Activated CD4-positive, alpha-beta T cell treated with anti-CD3 and anti-CD28 coated beads, Interleukin-2, amount 10 ng/mL, durations not matched to agents 24 days and 14 days (primary cell): ENCODE measurements at places on chromosomes 11 and 22. TPM values are rescaled to one million over a fixed set of nuclear protein-coding genes. Genes with fewer than 3 reads are reported as not detected.

DNA sequence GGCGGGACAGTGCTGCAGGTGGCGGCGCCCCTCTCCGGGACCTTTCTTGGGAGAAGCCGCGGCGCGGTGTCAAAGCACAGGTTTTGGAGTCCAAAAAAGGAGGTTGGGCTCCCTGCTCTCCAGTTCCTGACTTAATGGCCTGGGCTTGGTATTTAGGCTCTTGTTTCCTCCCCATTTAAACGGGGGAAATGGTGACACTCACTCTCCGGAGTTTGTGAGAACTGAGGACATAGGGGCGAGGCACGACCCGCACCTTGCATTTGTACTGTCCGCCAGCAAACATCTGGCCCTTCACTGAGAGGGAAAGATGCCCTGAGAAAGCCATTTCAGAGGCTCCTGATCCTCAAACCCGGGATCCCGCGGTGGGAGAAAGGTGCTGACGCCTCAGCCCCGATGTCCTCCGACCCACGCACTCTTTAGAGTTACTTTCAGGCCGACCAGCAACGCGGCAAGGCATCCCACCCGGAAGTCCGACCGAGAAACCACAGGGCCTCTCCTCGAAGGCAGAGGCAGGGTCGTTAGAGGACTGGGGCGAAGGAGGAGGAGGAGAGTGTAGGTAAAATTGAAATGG, 2.9 kb upstream of the WDR74 start:
- H3K27ac ChIP-seq, result no peak overlapping the region
- no peaks in the 10 kb centered on the region for H3K27me3 ChIP-seq
- DNase-seq, result peak; percentile 84
- peaks cover 14% of the 10 kb centered on the region for H3K36me3 ChIP-seq
- H3K4me1 ChIP-seq, result peaks cover 24% of the 10 kb centered on the region

Gene VSIG2
- total RNA-seq, result 0.23 TPM in 1 of 2 replicates, not detected in the other

GRCh38 chr11:16984229-16984628, 30.0 kb downstream of the PLEKHA7 start:
- H3K27ac ChIP-seq, result no peak overlapping the region
- H3K4me3 ChIP-seq, result no peak overlapping the region
- DNase-seq, result no peak
- H3K36me3 ChIP-seq, result no peaks in the 10 kb centered on the region
- H3K4me1 ChIP-seq, result peaks cover 29% of the 10 kb centered on the region

DNA sequence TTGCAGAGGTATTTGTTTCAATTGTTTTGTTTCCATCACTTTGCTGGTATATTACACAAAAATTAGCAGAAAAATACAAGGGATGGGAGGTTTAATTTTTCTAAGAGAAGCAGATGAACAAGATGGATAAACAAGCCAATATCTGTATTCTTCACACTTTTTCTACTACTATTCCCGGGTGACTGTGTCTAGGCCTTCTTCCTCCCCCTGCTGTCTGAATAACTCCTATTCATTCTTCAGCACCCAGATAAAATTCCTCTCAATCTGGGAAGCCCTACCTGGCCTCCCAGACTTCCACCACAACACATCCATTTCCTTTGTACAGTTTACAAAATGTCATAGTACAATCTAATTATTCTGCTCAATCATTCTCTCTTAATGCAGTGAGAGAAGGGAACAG, 666.6 kb upstream of the TENM4 start:
- H3K4me3 ChIP-seq, result no peak overlapping the region
- H3K27ac ChIP-seq, result no peak overlapping the region

DNA sequence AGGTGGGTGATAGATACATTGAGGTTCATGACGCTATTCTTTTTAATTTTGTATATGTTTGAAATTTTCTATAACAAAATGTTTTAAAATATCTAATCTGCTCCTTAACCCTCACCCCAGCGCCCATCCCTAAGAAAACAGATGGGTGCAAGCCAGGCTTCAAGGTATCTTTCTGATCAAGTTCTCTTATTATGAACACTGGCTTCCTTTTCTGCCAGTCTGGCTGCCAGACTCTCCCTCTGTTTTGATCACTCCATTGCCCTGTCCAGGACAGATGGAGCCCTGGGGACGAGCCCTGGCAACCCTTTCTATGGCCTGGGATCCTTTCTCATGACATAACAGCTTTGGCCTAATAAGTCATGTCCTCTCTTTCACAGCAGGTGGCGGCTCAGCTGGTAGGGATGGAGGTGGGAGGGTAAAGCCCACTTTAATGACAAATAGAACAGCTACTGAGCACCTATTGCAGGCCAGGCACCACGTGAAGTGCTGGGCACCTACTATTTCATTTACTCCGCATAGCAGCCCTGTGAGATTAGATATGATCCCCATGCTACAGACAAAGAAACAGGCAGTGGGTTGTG, 38.4 kb downstream of the DRD2 start:
- H3K27ac ChIP-seq, result no peak overlapping the region
- peaks cover 2% of the 10 kb centered on the region for H3K27me3 ChIP-seq
- H3K4me1 ChIP-seq, result no peaks in the 10 kb centered on the region
- no peaks in the 10 kb centered on the region for H3K36me3 ChIP-seq
- DNase-seq, result no peak

DNA sequence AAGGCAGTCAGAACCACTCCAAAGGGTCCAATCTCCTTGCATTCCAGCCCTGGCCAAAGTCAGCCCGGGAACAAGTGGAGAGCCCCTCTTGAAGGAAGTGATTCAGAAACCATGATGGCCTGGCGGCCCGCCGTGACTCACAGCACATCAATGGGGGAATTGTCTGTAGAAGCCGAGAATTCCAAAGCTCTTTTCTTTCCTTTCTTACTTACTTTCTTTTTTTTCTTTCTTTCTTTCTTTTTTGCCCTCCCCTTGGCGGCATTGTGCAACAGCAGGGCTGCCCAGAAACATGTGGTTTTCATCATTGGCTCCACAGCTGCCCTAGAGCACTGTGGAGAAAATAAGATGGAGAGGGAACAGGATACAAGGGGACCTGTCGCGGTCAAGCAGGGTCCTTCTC, 140.2 kb upstream of the TIMP3 start:
- H3K4me3 ChIP-seq, result no peak overlapping the region
- H3K36me3 ChIP-seq, result no peaks in the 10 kb centered on the region
- no peaks in the 10 kb centered on the region for H3K4me1 ChIP-seq
- no peak overlapping the region for H3K27ac ChIP-seq
- no peak for DNase-seq

DNA sequence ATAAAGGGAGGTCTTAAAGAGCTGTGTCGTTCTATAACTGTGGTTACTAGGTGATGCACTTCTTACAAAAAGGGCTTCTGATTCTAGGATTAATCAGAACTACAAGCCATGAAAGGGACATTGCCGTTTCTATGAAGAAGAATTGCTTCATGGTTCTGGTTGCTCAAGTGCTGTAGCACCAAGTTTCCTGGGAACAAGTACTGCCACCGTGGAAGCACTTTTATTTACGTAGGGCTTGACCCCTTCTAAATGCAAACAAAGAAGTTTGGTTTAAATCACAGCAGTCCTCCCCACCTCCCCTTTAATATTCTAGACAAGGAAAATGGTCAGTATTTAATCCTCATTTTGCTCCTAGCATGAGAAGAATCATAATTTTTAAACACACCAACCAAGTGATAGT, 9.8 kb downstream of the YAP1 start:
- no peak for DNase-seq
- H3K27me3 ChIP-seq, result peaks cover 29% of the 10 kb centered on the region
- no peak overlapping the region for H3K27ac ChIP-seq
- H3K36me3 ChIP-seq, result no peaks in the 10 kb centered on the region
- H3K4me3 ChIP-seq, result no peak overlapping the region

DNA sequence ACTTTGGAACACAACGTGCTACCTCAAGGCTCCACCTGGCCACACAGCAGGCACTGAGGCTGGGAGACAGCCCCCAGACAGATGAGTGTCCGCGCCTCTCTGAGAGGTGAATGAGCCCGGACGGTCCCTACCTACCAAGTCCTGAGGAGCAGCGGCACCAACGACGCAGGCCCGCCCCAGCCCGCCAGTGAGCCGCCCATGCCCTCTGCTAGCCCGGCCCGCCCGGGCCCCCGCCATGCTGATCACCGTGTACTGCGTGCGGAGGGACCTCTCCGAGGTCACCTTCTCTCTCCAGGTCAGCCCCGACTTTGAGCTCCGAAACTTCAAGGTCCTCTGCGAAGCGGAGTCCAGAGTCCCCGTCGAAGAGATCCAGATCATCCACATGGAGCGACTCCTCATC, at the start of gene DDI1:
Gene DDI1, plus strand, starts transcription at position 53 of the 400 bp plus-strand sequence. Its CDS starts 183 bp downstream, at position 236.
- no peaks in the 10 kb centered on the region for H3K27me3 ChIP-seq
- H3K4me1 ChIP-seq, result no peaks in the 10 kb centered on the region
- H3K27ac ChIP-seq, result no peak within 1 kb of the TSS
- no peak within 1 kb of the TSS for H3K4me3 ChIP-seq
- no peak for DNase-seq

DNA sequence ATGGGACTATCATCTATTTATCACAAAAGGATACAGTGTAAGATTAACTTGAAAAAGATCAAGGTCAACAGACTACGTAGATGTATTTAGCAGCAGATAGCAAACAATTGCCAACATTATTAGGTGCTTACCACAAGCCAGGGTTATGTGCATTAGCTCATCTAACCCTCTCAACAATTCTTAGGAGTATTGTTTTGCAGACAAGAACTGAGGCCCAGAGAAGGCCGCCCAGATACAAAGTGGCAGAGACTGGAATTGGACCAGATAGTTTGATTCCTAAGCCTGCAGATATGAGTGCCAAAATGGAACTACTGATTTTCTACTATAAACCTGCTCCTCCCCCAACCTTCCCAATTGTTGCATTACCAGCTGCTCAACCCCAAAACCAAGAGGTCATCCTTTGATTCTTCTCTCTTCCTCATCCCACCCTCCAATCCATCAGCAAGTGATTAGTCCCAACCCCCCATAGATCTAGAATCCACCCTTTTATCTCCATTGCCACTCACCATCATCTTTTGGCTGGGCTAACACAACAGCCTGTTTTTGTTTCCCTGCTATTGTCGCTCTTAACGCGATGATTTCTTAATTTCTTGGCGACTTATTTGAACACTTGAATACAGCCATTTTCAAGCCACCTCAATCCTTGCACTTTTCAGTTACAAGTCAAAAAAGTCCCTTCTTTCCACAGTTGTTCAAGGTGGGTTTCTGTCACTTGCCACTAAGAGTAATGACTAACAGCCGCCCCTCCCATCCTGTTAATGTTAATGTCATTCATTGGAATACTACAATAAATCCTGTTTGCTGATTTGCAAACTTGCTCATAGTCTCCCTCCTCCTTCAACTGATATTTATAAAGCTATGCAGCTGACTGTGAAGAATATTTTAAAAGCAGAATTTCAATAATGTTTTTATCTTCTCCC, 2.7 kb downstream of the TMEM123 start:
- peak overlapping the region; percentile 99 for H3K27ac ChIP-seq
- H3K36me3 ChIP-seq, result peaks cover 51% of the 10 kb centered on the region
- DNase-seq, result peak; percentile 59
- H3K27me3 ChIP-seq, result no peaks in the 10 kb centered on the region
- H3K4me1 ChIP-seq, result peaks cover 73% of the 10 kb centered on the region

Gene AHNAK
- total RNA-seq, result 88.8 and 91.5 TPM in 2 replicates

GRCh38 chr22:44599500-44600140, 101.6 kb upstream of the RTL6 start:
- H3K27ac ChIP-seq, result no peak overlapping the region
- no peaks in the 10 kb centered on the region for H3K36me3 ChIP-seq
- peaks cover 28% of the 10 kb centered on the region for H3K27me3 ChIP-seq
- DNase-seq, result no peak

Gene SMTNL1
- not detected in 2 replicates for total RNA-seq

GRCh38 chr11:124886978-124887666, 10.5 kb downstream of the ROBO4 start:
- no peak for DNase-seq
- H3K4me1 ChIP-seq, result no peaks in the 10 kb centered on the region
- peaks cover 13% of the 10 kb centered on the region for H3K27me3 ChIP-seq
- H3K36me3 ChIP-seq, result no peaks in the 10 kb centered on the region
- H3K27ac ChIP-seq, result no peak overlapping the region
- H3K4me3 ChIP-seq, result no peak overlapping the region

DNA sequence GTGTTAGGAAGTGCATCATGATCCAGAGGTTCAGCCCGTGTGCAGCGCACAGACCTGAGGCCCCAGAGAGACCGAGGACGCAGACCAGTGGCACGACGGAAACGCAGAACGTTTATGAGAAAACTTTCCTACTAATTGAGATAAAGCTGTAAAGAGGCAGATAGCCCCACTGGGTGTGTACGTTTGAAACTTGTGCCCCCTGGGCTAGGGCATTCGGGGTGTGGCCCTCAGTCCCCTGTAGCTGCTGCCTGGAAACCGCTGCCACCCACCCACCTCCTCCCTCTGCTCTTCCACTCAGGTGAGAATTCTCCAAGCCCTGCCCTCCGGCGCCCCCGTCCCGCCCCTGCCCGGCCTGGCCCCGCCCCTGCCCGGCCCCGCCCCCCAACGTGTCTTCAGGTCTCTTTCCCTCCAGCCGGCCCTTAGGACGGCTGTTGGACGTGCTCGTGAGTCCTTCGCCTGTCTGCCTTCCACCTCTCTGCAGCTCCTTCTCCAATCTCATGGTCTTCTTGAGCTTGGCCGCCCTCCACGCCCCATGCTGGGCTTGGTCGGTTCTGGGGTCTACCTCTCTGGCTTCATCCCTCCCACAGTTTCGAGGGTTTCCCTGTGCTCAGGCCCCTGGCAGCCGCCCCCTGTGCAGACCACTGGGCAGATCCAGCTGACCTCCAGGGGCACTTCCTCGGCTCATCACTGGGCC, 12.1 kb downstream of the MAPK8IP2 start:
- no peak for DNase-seq
- peaks cover 11% of the 10 kb centered on the region for H3K4me1 ChIP-seq
- peaks cover 17% of the 10 kb centered on the region for H3K27me3 ChIP-seq
- no peak overlapping the region for H3K27ac ChIP-seq
- no peak overlapping the region for H3K4me3 ChIP-seq

- no peaks in the 10 kb centered on the region for H3K36me3 ChIP-seq
- H3K27me3 ChIP-seq, result peaks cover 10% of the 10 kb centered on the region
- DNase-seq, result no peak
- H3K4me1 ChIP-seq, result no peaks in the 10 kb centered on the region
- H3K4me3 ChIP-seq, result no peak overlapping the region
Observed at GRCh38 chr11:58845386-58845785, 882 bp upstream of the GLYATL2 start.

- H3K4me3 ChIP-seq, result no peak overlapping the region
- DNase-seq, result no peak
Observed at GRCh38 chr22:38461057-38461413, 6.0 kb upstream of the KCNJ4 start.

DNA sequence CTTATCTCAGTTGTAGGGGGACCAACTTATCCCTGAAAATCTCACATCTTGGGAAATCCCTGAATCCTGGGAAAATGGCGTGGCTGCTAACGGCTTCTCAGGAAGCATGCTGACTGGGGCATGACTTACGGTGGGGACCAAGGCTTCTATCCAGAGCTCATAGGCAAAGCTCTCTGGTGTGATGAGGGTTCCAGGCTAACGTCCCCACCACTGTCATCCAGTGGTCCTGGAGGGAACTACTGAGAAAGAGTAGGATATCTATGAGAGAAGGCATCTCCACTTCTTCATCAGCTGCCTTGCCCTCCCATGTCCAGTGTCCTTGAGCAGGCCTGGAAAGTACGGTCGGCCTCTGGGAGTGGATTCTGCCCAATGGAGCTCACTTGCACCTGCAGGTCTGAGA, 210.4 kb upstream of the B3GAT1 start:
- H3K27me3 ChIP-seq, result no peaks in the 10 kb centered on the region
- no peak for DNase-seq
- H3K4me1 ChIP-seq, result no peaks in the 10 kb centered on the region
- no peaks in the 10 kb centered on the region for H3K36me3 ChIP-seq
- H3K4me3 ChIP-seq, result no peak overlapping the region

GRCh38 chr22:22750335-22751042, 106.1 kb downstream of the GGTLC2 start:
- H3K27me3 ChIP-seq, result no peaks in the 10 kb centered on the region
- H3K27ac ChIP-seq, result no peak overlapping the region
- no peak overlapping the region for H3K4me3 ChIP-seq
- no peaks in the 10 kb centered on the region for H3K36me3 ChIP-seq
- peaks cover 4% of the 10 kb centered on the region for H3K4me1 ChIP-seq
- DNase-seq, result no peak
